ENCODE measurements at places on chromosomes 3 and 15.
A peak's percentile ranks its signal among the peaks of the same experiment; 100 is the strongest.

DNA sequence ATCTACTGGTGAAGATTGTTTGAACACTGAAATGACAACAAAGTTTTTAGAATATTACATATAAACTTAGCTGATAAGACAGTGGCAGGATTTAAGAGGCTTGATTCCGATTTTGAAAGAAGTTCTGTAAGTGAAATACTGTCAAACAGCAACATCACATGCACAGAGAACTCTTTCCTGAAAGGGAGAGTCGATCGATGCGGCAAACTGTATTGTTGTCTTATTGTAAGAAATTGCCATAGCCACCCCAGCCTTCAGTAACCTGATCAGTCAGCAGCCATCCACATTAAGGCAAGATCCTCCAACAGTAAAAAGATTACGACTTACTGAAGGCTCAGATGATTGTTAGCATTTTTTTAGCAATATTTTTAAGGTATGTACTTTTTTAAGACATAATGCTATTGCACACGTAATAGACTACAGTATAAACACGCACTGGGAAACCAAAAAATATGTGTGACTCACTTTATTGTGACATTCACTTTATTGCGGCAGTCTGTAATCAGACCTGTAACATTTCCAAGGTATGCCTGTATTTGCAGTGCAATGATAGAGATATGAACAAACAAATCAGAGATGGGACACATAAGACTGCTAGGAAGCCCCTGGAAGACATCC, 225.6 kb upstream of the UBE2E1 start:
- no peak for DNase-seq

- DNase-seq, result no peak
Measured at GRCh38 chr15:57820119-57820518, 113.6 kb downstream of the POLR2M start.

DNA sequence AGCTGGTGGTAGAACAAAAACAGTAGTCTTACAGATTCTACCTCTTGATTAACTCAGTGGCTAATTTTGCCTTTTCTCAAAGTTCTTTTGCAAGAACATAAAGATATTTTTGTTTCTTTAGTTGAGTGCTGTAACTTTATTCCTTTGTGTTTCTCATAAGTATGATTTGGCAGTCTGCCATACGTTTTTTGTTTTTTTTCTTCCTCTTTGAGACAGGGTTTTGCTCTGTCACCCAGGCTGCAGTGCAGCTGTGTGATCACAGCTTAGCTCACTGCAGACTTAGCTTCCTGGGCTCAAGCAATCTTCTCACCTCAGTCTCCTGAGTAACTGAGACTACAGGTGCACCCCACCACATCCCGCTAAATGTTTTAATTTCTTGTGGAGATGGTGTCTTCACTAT, 22.4 kb downstream of the B3GNT5 start:
- DNase-seq, result no peak

- no peak for DNase-seq
Measured at GRCh38 chr3:43997316-43997715, 244.4 kb upstream of the TOPAZ1 start.

GRCh38 chr15:77599899-77600298, 32.8 kb downstream of the LINGO1 start:
- no peak for DNase-seq

GRCh38 chr15:74291101-74292071, 55.3 kb downstream of the CCDC33 start:
- DNase-seq, result peak; percentile 85

DNA sequence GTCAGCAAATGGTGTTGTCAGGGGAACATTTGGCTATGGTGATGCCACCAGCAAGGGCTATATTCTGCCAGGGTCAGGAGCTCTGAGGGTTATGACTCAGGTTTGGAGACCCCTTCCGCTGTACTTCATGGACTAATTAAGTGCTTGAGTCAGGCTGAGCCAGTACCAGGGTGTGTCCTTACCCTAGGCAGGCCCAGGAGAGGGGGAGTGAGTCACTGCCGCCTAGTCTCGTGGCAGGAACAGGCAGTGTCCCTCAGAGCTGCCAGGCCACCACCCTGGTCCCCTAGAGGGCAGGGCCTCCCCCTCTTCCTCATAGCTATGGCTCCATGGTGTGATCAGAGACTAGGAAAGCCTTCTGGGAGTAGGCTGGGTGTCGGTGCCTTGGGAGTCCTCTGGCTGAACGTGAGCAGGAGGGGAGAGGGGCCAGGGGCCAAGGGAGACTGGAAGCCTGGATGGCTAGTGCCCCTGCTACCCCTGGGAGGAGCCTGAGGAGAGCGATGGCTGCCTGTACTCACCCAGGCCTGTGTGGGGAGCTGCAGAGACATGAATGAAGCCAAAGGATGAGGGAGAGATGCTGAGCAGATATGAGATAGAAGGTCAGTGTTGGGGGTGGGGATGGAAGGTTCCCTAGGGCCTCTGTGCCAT, 10.6 kb downstream of the MAPKAPK3 start:
- DNase-seq, result peak; percentile 86

- no peak for DNase-seq
Measured at GRCh38 chr3:120348065-120348990, 826 bp downstream of the LRRC58 start.

GRCh38 chr15:42279234-42279723, 6.0 kb upstream of the TMEM87A start:
- DNase-seq, result no peak

GRCh38 chr3:109363634-109364033, 26.3 kb upstream of the DPPA4 start:
- DNase-seq, result no peak

DNA sequence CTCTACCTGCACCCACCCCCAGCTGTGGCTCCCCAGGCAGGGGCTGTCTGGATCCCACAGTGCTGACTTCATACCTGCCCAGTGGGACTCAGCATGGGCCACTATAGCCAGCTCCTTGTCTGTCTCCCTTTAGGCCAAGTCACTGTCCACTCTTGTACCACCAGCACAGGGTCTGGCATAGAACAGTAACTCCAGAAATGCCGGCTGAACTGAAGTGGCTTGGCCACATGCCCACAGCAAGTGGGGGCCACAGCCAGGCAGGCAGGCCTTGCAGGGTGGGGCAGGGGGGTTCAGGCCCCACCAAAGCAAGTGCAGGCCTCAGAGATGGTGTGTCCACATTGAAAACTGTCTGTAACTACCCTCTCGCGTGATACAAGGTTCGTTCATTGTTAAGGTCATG, 252.6 kb upstream of the LYSMD4 start:
- no peak for DNase-seq

GRCh38 chr3:194145702-194146101, 9.8 kb downstream of the HES1 start:
- DNase-seq, result no peak

GRCh38 chr3:42043099-42043813, 47.9 kb upstream of the TRAK1 start:
- no peak for DNase-seq

GRCh38 chr15:90271459-90272166, 6.1 kb downstream of the NGRN start:
- peak; percentile 32 for DNase-seq

DNA sequence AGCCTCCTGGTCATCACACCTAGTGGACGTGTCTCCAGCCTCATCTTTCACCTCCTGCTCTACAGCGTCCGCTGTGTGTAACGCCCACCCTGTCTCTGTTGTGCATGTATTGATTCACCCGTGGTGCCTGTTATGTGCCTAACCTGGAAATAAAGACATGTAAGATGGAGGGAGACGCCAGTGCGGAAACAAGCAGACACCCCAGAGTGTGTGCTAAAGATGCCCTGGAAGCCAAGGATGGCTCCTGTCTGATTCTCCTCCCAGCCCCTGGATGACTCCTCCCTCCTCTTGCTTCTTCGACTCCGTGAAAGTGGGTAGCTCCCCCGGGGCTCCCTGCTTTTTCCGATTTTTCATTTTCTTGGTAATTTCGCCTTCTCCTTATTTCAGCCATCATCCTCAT, 241.8 kb downstream of the ADAMTS17 start:
- no peak for DNase-seq

- DNase-seq, result no peak
Measured at GRCh38 chr3:13954741-13955483, 75.0 kb upstream of the WNT7A start.

DNA sequence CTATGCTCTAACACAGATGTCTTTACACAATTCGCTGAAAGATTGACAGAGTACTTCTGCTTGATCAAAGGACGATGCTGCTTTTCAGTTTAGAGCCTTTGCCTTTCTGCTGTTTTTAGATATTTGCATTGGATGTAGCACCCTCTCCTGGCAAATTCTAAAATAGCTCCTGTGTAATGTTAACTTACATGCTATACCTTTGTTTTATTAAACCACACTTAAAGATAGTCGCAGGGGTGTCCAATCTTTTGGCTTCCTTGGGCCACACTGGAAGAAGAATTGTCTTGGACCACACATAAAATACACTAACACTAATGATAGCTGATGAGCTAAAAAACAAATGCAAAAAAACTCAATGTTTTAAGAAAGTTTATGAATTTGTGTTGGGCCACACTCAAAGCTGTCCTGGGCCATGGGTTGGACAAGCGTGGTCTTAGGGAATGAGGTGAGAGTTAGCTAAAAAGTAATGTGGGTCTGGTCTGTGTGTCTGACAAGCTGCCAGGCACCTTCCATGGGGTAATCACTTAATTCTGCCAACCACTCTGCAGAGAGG, 62.9 kb downstream of the ATG7 start:
- DNase-seq, result no peak

GRCh38 chr3:140163159-140163763, 228.3 kb downstream of the CLSTN2 start:
- no peak for DNase-seq

Measured in upper lobe of right lung (tissue), 1 donor.